Naive thymus-derived CD4-positive, alpha-beta T cell (primary cell): ENCODE measurements at places on chromosomes 12 and 14. TPM values are rescaled to one million over a fixed set of nuclear protein-coding genes. Genes with fewer than 3 reads are reported as not detected.
A peak's percentile ranks its signal among the peaks of the same experiment; 100 is the strongest.

CAPZA3 gene
- not detected for total RNA-seq

DNA sequence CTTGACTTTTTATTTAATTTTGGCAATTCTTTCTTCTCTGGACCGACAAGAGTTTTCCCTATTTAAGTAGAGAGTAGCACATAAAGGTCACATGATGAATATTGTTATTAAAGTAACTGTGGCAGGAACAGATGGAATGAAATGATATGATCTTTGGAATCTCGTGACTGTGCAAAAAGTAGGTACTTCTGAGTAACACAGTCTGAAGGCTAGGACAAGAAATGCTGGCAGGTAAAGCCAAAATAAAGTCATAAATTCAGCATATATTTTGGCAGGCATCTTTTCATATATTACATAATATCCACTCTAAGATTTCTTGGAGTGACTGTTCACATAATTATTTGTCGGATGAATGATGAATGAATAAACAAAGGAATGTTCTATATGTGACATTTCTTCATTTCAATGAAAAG lies 121.4 kb downstream of the EFCAB11 start:
- no peak for DNase-seq
- H3K27ac ChIP-seq: no peak overlapping the region
- H3K4me3 ChIP-seq: no peak overlapping the region
- H3K36me3 ChIP-seq: no peaks in the 10 kb centered on the region

DNA sequence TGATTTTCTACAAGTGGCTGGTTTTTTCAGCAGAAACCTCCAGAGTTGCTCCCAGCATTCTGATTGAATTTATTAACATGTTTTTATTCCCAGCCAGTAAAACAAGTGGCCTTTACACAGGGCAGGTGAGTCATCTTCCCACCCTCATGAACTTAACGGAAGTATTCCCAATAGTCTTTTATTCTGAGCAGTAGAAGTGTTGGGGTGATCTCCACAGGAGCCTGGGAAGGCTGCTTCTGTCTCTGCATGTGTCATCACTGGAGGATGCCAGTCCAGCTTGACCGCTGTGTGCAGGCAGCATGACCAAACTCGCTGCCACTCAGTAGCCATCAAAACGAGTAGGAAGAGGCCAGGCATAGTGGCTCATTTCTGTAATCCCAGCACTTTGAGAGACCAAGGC lies 13.4 kb upstream of the DNAH10 start:
- no peak overlapping the region for H3K4me3 ChIP-seq
- no peak overlapping the region for H3K27ac ChIP-seq
- DNase-seq: no peak
- H3K36me3 ChIP-seq: peaks cover 64% of the 10 kb centered on the region

GRCh38 chr14:101133068-101133467 lies 229.5 kb upstream of the RTL1 start:
- H3K27ac ChIP-seq: no peak overlapping the region
- H3K36me3 ChIP-seq: no peaks in the 10 kb centered on the region
- no peak for DNase-seq
- no peaks in the 10 kb centered on the region for H3K27me3 ChIP-seq
- H3K4me1 ChIP-seq: no peaks in the 10 kb centered on the region
- no peak overlapping the region for H3K4me3 ChIP-seq

GRCh38 chr14:105388976-105389375 lies 9.4 kb upstream of the TEX22 start:
- H3K4me3 ChIP-seq: no peak overlapping the region
- DNase-seq: no peak
- H3K36me3 ChIP-seq: no peaks in the 10 kb centered on the region
- H3K27me3 ChIP-seq: no peaks in the 10 kb centered on the region

GRCh38 chr12:90126125-90126524 lies 417.5 kb upstream of the ATP2B1 start:
- H3K27me3 ChIP-seq: no peaks in the 10 kb centered on the region
- H3K4me3 ChIP-seq: no peak overlapping the region
- no peaks in the 10 kb centered on the region for H3K36me3 ChIP-seq
- H3K4me1 ChIP-seq: no peaks in the 10 kb centered on the region

- no peak overlapping the region for H3K27ac ChIP-seq
- H3K27me3 ChIP-seq: no peaks in the 10 kb centered on the region
- DNase-seq: no peak
- H3K36me3 ChIP-seq: no peaks in the 10 kb centered on the region
- H3K4me1 ChIP-seq: no peaks in the 10 kb centered on the region
These were observed 244.5 kb upstream of the LRFN5 start for GRCh38 chr14:41362139-41362538.

TAS2R14 gene
- total RNA-seq: 3.3 and 4.8 TPM in 2 replicates

- H3K4me3 ChIP-seq: peak overlapping the region; percentile 25
- peak overlapping the region; percentile 75 for H3K27ac ChIP-seq
- peaks cover 29% of the 10 kb centered on the region for H3K36me3 ChIP-seq
- DNase-seq: no peak
These were observed 7.0 kb upstream of the CLEC2D start for GRCh38 chr12:9662488-9662887.

- H3K36me3 ChIP-seq: no peaks in the 10 kb centered on the region
- H3K4me3 ChIP-seq: no peak overlapping the region
- DNase-seq: no peak
- no peak overlapping the region for H3K27ac ChIP-seq
These were observed 169.6 kb downstream of the EGLN3 start for GRCh38 chr14:33781236-33781635.

GRCh38 chr12:100391856-100392255 lies 35.0 kb downstream of the SLC17A8 start:
- H3K4me1 ChIP-seq: no peaks in the 10 kb centered on the region
- DNase-seq: no peak
- H3K27me3 ChIP-seq: no peaks in the 10 kb centered on the region
- no peak overlapping the region for H3K4me3 ChIP-seq

DNA sequence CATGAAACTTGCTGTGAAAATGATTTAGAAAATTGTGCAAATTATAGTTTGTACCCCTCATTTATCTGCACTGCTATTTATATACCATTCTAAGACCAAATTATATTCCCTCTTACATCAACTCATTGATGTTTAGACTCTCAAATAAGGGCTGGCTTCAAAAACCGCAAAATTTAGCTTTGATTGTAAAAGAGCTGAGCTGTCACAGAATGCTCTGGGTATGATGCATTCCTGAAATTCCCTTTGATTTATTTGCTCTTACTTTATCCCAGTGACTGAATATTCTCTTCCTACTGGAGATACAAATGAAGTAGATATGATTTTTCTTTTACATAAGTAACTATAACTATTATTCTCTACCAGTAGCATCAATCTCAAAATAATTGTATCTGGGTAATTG lies 78.0 kb upstream of the TMTC2 start:
- no peak for DNase-seq
- H3K4me3 ChIP-seq: no peak overlapping the region

RDH5 gene
- total RNA-seq: 24.9 TPM

LRRK2 gene
- total RNA-seq: 4.0 TPM

DNA sequence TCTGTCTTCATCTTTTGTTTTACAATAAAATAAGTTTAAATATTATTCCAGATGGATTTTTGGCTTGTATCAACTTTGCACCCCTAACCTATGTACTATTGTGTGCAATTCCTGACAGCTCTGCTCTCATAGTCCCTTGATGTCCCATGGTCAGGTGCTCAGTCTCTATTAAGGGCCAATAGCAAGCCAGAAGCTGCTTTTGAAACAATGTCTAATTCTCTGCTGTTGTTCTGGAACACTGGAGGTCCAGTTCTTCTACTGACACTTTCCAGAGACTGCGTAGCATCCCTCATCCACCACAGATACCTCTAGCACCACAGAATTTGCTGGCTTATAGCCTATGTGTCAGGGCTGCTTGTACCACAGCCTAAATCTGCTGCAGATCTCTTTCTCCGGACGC lies 74.6 kb downstream of the BRMS1L start:
- no peak overlapping the region for H3K27ac ChIP-seq
- no peak overlapping the region for H3K4me3 ChIP-seq
- H3K36me3 ChIP-seq: no peaks in the 10 kb centered on the region
- DNase-seq: no peak
- no peaks in the 10 kb centered on the region for H3K27me3 ChIP-seq

DNA sequence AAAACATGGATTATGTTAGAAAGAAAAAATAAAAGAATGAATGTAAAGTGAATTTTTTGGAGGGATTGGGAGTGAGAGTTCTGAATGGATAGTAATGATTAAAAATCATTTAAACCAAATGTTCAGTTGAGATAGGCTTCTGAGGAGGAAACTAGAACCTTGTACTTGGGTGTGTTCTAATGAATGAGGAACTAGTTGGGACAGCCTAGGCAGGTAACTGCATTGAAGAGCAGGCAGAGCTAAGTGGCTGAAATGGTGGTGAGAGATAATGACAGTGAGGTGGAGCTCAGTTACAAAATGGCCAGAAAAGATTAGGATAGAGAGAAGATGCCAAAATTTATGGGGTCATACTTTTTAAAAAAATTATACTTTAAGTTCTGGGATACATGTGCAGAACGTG lies 132.9 kb downstream of the ATP23 start:
- DNase-seq: no peak
- no peaks in the 10 kb centered on the region for H3K27me3 ChIP-seq
- H3K27ac ChIP-seq: no peak overlapping the region
- H3K4me1 ChIP-seq: no peaks in the 10 kb centered on the region
- H3K4me3 ChIP-seq: no peak overlapping the region

DNA sequence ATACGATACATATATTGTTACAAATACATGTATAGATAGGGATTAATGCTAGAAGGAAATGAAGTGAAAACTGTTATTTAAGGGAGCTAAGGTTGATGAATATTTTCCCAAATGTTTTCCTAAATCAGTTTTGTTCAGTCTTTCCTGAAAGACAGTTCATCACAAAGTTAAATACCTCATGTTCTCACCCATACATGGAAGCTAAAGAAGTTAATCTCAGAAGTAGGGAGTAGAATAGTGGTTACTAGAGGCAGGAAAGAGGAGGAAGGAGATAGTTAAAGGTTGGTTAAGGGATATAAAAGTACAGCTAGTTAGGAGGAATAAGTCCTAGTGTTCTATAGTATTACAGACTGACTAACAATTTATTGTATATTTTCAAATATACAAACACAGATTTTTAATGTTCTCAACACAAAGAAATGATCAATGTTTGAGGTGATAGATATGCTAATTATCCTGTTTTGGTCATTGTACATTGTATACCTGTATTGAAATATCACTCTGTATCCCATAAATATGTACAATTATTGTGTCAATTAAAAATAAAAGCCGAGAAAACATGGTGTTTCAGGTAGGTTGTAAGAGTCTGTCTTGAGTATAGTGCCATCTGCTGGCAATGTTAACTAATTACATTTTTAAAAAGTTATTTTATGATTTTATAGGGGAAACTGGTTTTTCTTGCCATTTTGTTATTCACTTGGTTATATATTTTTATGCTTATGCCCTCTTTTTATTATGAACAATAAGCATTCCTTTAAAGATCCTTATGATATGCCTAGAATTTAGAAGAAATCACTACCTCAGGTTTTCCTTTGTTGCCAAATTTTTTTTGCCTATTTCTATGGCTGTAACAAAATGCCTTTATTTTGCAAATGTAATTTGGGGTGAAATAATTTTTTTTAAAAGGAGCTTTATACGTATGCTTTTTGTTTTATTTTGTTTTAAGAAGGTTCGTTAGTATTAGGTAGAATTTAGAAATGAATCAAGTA lies 26.9 kb downstream of the ZDHHC17 start:
- no peaks in the 10 kb centered on the region for H3K27me3 ChIP-seq
- DNase-seq: peak; percentile 51
- H3K27ac ChIP-seq: no peak overlapping the region

DNA sequence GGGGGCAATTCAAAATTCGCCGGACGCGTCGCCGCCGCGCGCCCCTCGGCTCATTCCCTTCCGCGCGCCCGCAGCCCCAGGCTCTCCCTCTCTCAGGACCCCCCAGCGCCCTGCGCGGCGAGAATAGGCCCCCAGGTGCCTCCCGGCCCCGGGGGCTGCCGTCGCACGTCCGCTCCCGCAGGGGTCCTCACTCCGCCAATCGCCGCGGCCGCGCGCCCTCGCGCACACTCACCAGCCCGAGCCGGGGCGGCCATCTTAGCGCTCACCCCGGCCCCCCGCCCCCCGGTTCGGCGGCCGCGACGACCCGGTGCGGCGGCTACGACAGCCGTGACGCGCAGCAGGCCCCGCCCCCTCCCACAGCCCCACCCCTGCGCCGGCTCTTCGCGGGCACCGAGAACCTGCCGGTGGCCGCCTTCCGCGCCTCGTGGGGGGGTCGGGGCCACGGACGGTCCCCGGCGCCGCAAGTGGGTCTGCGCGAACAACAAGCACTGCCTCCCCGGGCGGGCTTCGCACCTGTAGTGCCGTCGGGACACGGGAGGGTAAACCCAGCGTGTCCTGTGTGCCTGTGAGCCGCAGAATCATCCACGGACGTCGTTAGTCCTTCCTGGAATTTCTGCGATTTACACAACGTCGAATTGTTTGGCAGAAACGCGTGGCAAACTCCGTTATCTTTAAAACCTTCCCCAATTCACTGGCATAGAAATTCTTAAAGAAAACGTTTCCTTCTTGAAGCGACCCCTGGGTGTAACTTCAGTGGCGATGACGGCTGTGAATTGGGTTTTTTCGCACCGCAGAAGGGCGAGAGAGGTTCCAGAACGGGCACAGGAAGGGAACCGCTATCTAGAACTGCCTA lies 2.5 kb downstream of the USP44 start:
- H3K4me3 ChIP-seq: peak overlapping the region; percentile 75
- peaks cover 6% of the 10 kb centered on the region for H3K4me1 ChIP-seq
- H3K27ac ChIP-seq: peak overlapping the region; percentile 96

DNA sequence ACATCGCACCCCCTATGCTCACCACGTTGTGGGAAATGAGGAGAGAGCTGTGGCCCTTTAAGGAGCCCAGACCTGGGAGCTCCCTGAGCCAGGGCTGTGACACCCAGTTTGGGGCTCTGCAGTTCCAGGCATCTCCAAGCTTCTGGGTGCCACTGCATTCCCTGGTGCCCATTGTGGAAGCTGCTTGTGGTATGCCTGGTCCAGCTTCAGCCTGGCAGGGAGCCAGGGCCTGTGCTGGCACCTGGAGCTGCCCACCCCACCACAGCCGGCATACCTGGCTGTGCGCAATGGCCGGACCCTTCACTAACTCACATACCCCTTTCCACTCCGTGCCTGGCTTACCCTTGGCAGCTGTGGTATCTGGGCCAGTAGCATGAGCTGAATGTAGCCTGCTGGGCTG lies 107.9 kb upstream of the OR4E1 start:
- no peaks in the 10 kb centered on the region for H3K36me3 ChIP-seq
- H3K4me1 ChIP-seq: no peaks in the 10 kb centered on the region
- DNase-seq: no peak
- no peaks in the 10 kb centered on the region for H3K27me3 ChIP-seq
- no peak overlapping the region for H3K27ac ChIP-seq
- H3K4me3 ChIP-seq: no peak overlapping the region

REP15 gene
- not detected for total RNA-seq

- no peak overlapping the region for H3K27ac ChIP-seq
- DNase-seq: no peak
- H3K27me3 ChIP-seq: no peaks in the 10 kb centered on the region
These were observed 20.0 kb downstream of the PROX2 start for GRCh38 chr14:74855945-74856344.

PTGER2 gene
- total RNA-seq: 1.7 TPM

GRCh38 chr14:98868866-98869265 lies 403.1 kb downstream of the BCL11B start:
- no peaks in the 10 kb centered on the region for H3K36me3 ChIP-seq
- DNase-seq: no peak
- H3K4me3 ChIP-seq: no peak overlapping the region
- no peaks in the 10 kb centered on the region for H3K4me1 ChIP-seq
- no peaks in the 10 kb centered on the region for H3K27me3 ChIP-seq
- no peak overlapping the region for H3K27ac ChIP-seq

IQSEC3 gene
- total RNA-seq: 5.5 TPM

- no peak overlapping the region for H3K27ac ChIP-seq
- H3K4me3 ChIP-seq: no peak overlapping the region
- DNase-seq: no peak
- no peaks in the 10 kb centered on the region for H3K36me3 ChIP-seq
- H3K27me3 ChIP-seq: no peaks in the 10 kb centered on the region
These were observed 4.6 kb downstream of the RAPGEF3 start for GRCh38 chr12:47754126-47754525.

ASB2 gene
- 0.94 TPM for total RNA-seq
